Activated CD4-positive, alpha-beta memory T cell treated with anti-CD3 and anti-CD28 coated beads for 36 hours (primary cell): ENCODE measurements at places on chromosomes 4 and X. TPM values are rescaled to one million over a fixed set of nuclear protein-coding genes. Genes with fewer than 3 reads are reported as not detected.

Gene CSAG3
- total RNA-seq, result not detected

Gene PDE5A
- total RNA-seq, result 0.87 TPM

Gene TLR6
- total RNA-seq, result 2.2 TPM

GRCh38 chrX:6985537-6985936, 162.0 kb upstream of the STS start:
- H3K27ac ChIP-seq, result no peak overlapping the region
- no peaks in the 10 kb centered on the region for H3K27me3 ChIP-seq
- DNase-seq, result no peak
- H3K4me3 ChIP-seq, result no peak overlapping the region
- no peaks in the 10 kb centered on the region for H3K36me3 ChIP-seq
- no peaks in the 10 kb centered on the region for H3K4me1 ChIP-seq

DNA sequence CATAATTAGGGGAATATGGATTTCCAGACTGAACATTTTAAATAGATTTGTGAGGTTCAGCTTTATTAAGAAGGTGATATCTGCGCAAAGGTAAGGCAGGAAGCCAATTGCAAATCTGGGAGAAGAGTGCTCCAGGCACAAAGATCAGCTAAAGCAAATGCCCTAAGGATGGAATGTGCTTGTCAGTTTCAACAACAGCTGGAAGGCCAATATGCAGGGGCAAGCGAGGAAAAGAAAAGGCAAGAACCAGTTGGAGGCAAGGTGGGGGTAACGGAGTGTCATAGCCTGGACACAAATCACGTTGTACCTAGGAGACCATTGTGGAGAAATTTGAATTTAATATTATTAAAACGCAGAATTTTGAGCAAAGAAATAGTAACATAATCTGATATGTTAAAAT, 1710.3 kb upstream of the PCDH7 start:
- no peaks in the 10 kb centered on the region for H3K27me3 ChIP-seq
- no peaks in the 10 kb centered on the region for H3K36me3 ChIP-seq
- no peaks in the 10 kb centered on the region for H3K4me1 ChIP-seq
- no peak for DNase-seq
- H3K27ac ChIP-seq, result no peak overlapping the region

DNA sequence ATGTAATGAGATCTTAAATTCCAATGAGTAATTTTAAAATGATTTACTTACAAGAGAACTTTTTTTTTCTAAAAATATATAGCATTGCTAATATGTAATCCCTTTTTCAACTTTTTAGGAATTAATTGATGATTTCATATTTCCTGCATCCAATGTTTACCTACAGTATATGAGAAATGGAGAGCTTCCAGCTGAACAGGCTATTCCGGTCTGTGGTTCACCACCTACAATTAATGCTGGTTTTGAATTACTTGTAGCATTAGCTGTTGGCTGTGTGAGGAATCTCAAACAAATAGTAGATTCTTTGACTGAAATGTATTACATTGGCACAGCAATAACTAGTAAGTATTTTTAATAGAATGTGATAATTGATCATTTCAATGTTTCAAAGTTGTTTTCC, 113.2 kb downstream of the USP9X start:
- no peak overlapping the region for H3K4me3 ChIP-seq
- peaks cover 32% of the 10 kb centered on the region for H3K36me3 ChIP-seq
- no peaks in the 10 kb centered on the region for H3K27me3 ChIP-seq
- DNase-seq, result no peak
- H3K27ac ChIP-seq, result no peak overlapping the region

DNA sequence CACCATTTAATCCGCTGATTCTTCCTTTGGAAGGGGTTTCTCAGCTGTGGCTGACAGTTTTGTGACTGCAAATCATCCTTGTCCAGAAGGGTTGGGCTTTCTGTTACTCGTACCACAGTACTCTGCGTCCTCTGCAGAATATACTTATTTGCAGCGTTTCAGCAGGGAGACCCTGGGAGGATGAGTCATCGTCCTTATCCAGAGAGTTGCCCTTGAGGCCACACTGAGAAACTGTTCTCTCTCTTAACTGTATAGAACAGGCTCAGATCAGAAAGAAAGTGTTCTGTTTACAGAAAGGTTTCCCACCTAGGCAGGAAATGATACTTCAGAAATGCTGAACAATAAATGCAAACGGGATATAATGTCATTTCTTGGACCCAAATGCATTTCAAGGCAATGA, 47.8 kb upstream of the DDX53 start:
- H3K36me3 ChIP-seq, result no peaks in the 10 kb centered on the region
- no peaks in the 10 kb centered on the region for H3K27me3 ChIP-seq
- DNase-seq, result no peak
- H3K27ac ChIP-seq, result no peak overlapping the region
- H3K4me1 ChIP-seq, result no peaks in the 10 kb centered on the region
- no peak overlapping the region for H3K4me3 ChIP-seq
